Posterior cingulate gyrus (tissue), 11 donors: ENCODE measurements at places on chromosomes 16 and 17.
A peak's percentile ranks its signal among the peaks of the same experiment; 100 is the strongest.

GRCh38 chr16:50771366-50771765, 29.5 kb downstream of the CYLD start:
- no peak for DNase-seq

GRCh38 chr17:32870027-32870670, 6.8 kb downstream of the MYO1D start:
- DNase-seq, result no peak

- no peak for DNase-seq
Observed at GRCh38 chr17:77733576-77734296, 224.8 kb upstream of the TNRC6C start.

GRCh38 chr16:12158428-12158827, 181.9 kb downstream of the SNX29 start:
- no peak for DNase-seq

- no peak for DNase-seq
Observed at GRCh38 chr16:66036184-66036583, 330.3 kb upstream of the CDH5 start.

- DNase-seq, result no peak
Observed at GRCh38 chr17:61481421-61481820, 29.2 kb downstream of the TBX4 start.

DNA sequence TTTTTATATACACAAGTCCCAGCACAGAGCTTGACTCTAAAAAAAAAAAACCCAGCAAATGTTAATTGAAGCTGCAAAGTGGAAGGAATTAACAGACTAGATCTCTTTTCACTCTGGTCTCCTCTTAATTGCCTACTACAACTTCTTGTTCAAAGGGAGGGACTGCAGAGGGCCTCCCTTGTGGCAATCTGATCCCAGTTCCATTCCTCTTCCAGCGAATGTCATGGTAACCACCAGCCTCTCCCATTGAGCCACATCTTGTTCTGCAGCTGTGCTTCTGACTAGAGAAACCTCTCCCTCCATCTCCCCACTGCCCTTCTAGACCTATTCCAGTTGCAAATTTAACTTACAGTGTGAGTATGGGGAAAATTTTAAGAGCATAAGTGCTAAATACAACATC, 5.9 kb downstream of the SUPT6H start:
- no peak for DNase-seq

GRCh38 chr16:50489182-50489581, 59.0 kb upstream of the NKD1 start:
- DNase-seq, result no peak

DNA sequence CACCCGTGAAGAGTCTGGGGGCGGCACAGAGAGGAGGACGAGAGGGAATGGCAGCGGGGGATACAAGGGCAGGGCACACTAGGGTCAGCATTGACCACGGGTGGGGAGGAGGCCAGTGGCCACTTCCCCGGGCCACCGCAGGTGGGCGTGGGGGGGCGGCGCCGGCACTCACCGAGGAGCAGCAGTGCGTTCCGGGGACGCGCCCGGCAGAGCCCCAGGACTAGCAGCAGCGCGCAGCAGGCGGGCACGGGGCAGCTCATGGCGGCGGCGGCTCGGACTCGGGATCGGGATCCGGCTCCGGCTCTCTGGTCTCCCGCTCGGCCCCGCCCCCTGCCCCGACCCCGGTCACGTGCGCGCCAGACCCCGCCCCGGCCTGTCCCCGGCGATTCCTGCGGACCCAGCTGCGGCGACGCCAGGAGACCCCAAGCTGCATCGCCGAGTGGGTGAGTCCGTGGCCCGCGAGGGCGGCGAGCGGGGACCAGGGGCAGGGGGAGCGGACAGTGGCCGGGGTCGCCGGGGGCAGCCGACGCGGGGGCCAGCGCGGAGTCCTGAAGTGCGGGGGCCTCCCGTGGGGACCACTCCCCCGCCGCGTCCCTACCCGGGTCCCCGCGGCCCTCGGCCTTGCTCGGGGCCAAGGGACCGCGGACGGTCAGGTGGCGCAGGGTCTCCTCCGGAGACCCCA, at the start of the genes SGSH and SLC26A11:
SGSH (minus strand) TSS at position 280 of the 682 bp plus-strand sequence; CDS start at position 260, 20 bp downstream.
SLC26A11 (plus strand) TSS at position 374 of the 682 bp plus-strand sequence. CDS start 1,134 bp downstream, outside the sequence.
- peak; percentile 74 for DNase-seq

GRCh38 chr16:2176047-2176446, 20.4 kb downstream of the CASKIN1 start:
- DNase-seq, result no peak

DNA sequence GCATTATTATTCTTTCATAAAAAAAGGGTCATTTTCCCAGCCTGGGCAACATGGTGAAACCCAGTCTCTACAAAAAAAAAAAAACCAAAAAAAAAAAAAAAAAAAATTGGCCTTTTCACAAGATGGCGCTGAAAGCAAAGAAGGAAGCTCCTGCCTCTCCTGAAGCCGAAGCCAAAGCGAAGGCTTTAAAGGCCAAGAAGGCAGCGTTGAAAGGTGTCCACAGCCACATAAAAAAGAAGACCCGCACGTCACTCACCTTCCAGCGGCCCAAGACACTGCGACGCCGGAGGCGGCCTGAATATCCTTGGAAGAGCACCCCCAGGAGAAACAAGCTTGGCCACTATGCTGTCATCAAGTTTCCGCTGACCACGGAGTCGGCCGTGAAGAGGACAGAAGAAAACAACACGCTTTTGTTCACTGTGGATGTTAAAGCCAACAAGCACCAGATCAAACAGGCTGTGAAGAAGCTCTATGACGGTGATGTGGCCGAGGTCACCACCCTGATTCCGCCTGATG, 4.9 kb upstream of the PGAP6 start:
- DNase-seq, result no peak

DNA sequence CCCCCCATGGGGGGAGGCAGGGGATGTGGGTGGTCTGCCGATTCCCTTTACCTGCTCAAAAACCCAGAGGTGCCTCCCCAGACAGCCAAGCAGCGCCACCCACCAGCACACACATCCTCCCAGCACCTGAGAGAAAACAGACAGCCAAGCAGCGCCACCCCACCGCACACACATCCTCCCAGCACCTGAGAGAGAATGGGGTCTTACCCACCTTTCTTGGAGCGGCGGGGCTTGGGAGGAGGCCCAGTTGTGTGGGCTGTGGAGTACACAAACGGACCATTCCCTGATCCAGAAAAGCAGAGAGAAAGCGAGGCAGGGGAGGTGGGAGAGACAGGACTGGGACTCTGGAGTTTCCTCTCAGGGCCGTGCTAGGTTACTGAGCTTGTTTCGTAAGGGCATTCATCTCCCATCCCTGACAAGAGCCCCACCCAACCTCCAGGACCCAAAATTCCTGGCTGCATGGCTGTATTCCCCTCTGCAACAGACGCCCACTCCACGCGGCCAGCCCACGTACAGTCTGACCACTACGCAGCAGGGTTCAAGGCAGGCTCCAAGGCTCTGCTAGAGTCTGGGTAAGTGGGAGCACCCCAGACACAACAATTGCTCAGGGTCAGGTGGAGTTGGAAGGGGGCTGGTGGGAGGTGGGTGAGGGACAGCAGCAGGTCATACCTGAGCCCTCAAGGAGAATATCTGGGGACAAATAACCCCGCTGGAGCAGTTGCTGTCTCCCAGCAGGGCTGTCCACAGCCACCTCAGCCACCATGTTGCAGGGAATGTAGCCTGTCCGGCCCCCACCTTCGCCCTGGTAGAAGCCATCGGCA, 22.3 kb downstream of the TSPOAP1 start:
- no peak for DNase-seq

DNA sequence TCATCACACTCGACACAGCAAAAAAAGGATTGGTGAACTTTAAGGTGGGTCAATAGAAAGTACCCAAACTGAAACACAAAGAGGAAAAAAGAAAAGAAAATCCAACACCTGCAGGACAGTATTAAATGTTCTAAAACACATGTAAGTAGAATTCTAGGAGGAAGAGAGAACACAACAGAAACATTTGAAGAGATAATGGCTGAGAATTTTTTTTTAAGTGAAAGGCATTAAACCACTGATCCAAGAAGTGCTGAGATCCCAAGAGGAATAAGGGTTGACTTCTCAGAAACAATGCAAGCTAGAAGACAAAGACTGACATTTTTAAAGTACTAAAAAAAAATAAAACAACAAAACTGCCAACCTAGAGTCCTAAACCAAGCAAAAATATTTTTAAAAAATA, 31.6 kb downstream of the VPS53 start:
- no peak for DNase-seq

DNA sequence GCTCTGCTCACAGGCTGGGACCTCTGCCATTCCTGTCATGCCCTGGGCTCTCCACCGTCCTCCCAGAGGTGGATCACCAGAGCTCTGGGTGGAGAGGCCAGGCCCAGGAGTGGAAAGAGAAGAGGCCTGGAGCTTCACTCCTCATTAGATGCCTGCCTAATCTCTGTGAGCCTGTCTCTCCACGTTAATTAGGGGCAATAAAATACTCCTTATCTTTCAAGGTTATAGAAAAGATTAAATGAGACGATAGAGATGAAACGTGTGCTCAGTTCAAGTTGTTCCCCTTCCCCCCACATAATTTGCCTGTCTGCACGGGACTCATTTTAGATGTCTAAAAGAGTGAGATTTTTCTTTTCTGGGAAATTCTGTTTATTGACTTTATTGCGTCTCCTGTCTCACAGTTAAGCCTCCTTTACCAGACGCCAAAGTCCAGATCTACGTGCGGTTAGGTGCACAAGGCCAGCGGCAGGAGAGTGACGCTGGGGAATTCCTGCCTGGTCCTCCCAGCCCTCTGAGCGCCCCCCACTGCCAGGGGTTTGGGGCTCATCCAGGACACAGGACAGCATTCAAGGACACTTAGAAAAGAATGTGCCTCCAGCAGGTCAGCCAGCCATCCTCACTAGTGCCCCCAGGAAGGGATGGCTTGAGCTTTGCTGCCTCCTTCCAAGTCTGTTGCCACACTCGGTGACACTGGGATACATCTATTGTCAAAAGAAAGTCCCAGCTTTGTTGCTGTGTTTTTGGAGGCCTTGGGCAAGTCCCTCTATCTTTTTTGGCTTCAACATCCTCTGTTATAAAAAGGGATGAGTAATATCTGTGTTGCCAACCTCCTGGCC, 42.3 kb downstream of the TBX4 start:
- DNase-seq, result no peak

- DNase-seq, result no peak
Observed at GRCh38 chr16:28217326-28217725, 5.6 kb upstream of the XPO6 start.

- no peak for DNase-seq
Observed at GRCh38 chr16:57406881-57407280, 2.3 kb downstream of the CCL17 start.

GRCh38 chr17:36721560-36722120, 120.3 kb downstream of the MRM1 start:
- no peak for DNase-seq

DNA sequence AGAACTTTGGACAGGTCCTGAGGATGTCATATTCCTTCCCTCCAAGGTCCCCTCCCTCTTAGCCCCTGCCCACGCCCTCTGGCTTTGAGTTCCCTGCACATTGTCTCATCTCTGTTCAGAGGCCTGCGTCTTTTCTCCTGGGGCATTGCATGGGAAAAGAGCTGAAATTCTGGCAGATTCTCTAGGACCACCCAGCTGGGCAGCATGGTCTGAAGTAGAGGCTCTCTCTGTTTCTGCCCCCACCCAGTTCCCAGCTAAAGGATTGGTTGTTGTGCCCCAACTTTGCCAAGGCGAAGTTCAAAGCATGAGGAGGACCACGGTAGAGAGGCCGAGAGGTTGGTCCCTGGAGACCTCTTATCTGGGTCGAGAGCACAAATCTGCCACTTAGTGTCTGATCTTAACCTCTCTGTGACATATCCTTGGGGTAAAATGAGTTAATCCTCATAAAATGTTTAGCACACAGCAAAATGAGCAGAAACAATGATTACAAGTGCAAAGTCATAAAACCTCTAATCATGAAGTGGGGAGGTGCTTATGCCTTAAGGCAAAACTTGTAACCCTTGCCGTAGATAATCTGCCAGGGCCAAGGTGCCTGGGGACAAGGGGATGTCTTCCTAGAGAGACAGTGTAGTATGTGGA, 2.4 kb downstream of the ABAT start:
- no peak for DNase-seq

GRCh38 chr16:2514333-2515179, 804 bp downstream of the ATP6V0C start:
- no peak for DNase-seq

- no peak for DNase-seq
Observed at GRCh38 chr16:3829631-3830536, 50.6 kb downstream of the CREBBP start.

GRCh38 chr16:50259334-50260205, 6.8 kb upstream of the ADCY7 start:
- peak; percentile 76 for DNase-seq

DNA sequence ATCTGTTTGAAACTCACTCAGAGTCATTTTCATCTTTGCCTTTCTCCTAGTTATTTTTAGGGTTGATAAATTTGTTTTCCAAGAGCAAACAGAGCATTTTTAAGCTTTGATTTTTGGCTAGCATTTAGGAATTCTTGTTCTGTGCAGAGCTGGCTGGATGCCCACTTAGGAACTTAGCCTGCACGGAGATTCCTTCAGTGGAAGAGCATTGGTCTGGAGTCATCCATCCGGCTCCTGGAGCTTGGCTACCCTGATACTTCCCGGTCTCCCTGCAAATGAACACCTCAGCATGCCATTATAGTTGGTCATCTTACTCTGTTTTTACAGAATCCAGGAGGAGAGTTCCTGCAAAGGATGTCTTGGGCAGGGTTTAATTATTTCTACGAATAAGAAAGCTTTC, 57.1 kb downstream of the SPECC1 start:
- DNase-seq, result no peak

GRCh38 chr17:17934214-17934613, 38.0 kb downstream of the TOM1L2 start:
- no peak for DNase-seq

- no peak for DNase-seq
Observed at GRCh38 chr17:42568341-42569111, 1.6 kb downstream of the MLX start.

DNA sequence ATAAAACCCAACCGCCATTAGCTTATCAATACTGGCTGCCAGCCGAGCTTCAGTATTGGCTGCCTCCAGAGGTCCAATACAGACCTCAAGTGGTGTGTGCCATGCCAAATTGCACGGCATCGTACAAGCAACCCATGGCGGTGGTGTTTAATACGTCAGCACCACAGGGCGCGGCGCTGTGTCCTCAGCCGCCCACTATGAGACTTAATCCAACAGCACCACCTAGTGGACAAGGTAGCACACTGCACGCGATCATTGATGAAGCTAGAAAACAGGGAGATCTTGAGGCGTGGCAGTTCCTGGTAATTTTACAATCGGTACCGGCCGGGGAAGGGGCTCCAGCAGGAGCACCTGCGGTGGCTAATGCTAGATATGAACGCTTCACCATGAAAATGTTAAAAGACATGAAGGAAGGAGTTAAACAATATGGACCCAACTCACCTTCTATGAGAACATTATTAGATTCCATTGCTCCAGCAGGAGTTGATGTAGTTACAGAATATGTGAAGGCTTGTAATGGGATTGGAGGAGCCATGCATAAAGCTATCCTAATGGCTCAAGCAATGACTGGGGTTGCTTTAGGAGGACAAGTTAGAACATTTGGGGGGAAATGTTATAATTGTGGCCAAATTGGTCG, 15.4 kb downstream of the FLYWCH1 start:
- peak; percentile 81 for DNase-seq

DNA sequence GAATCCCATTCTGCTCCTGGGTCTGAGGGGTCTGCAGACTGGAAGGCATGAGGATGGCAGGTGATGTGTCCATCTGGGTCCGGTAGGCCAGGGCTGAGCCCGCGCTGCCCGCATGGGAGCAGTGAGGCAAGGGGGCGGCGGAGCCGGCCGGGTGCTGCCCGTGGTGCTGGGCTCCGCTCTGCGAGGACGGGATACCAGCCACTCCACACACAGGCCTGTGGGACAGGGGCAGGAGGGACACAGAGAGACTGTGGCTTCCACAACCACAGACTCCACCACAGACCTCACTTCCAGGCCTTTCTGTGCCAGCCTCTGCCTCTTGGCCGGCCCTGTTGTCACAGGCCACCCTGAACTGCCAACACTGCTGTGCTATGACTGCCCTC, 25.4 kb downstream of the MAP1LC3B start:
- DNase-seq, result no peak
